ENCODE measurements at places on chromosomes 4 and X. TPM values are rescaled to one million over a fixed set of nuclear protein-coding genes. Genes with fewer than 3 reads are reported as not detected.

The SCRG1 gene
- total RNA-seq, result 1.0 TPM

The RTL5 gene
- 3.1 TPM for total RNA-seq

The CT45A1 gene
- not detected for total RNA-seq

The TLR2 gene
- total RNA-seq, result 4.7 TPM

The SPANXD gene
- total RNA-seq, result not detected

The MAGEB10 gene
- not detected for total RNA-seq

The WNK3 gene
- total RNA-seq, result 3.7 TPM

The BMX gene
- 3.1 TPM for total RNA-seq

The TLR8 gene
- 1.0 TPM for total RNA-seq

The DAPP1 gene
- 1.6 TPM for total RNA-seq

The F11 gene
- total RNA-seq, result not detected

The SULT1B1 gene
- 0.52 TPM for total RNA-seq

The CXXC4 gene
- total RNA-seq, result 1.0 TPM

The GLOD5 gene
- not detected for total RNA-seq

The BMPR1B gene
- 22.4 TPM for total RNA-seq

The PPP1R2C gene
- total RNA-seq, result not detected

The GAGE12F gene
- not detected for total RNA-seq

The RNF175 gene
- not detected for total RNA-seq

The LRCH2 gene
- 3.1 TPM for total RNA-seq

The SYN1 gene
- total RNA-seq, result not detected

The FAM156A gene
- total RNA-seq, result 3.7 TPM

The GABRE gene
- total RNA-seq, result 41.8 TPM

The HSPA4L gene
- total RNA-seq, result 1.6 TPM

The DGKK gene
- not detected for total RNA-seq

The CXorf66 gene
- not detected for total RNA-seq

The ZNF630 gene
- total RNA-seq, result 2.1 TPM
